ENCODE measurements at places on chromosomes 16 and 17.

DNA sequence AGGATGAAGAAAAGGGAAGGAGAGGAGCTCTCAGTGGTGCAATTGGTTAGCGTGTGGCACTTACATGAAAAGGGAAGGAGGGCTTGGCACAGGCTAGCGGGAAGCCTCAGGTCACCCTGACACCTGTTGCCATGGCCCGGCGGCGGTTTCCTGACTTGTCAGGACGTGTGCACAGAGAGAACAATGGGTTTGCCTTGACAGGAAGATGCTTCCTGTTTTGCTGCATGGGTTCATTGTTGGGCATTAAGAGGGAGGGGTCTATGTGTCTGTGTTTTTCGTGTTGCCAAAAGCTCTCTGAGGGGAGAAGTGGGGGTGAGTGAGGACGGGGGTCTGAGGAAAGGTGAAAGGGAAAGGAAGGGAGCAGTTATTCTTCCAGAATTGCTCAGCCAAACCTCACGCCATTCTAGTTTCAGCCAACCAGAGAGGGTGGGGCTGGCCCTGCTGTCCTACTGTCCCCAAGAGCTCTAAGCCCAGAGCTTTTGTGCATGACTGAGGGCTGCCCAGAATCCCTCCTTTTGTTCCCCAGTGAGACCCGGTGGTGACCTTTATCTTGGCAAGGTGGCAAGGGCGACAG lies 17.1 kb upstream of the CCR7 start:
- DNase-seq, result peak; percentile 97

GRCh38 chr17:142876-143784 lies 5.8 kb downstream of the SCGB1C2 start:
- DNase-seq, result no peak

- no peak for DNase-seq
Observed at GRCh38 chr16:53510704-53511070, 7.7 kb upstream of the AKTIP start.

DNA sequence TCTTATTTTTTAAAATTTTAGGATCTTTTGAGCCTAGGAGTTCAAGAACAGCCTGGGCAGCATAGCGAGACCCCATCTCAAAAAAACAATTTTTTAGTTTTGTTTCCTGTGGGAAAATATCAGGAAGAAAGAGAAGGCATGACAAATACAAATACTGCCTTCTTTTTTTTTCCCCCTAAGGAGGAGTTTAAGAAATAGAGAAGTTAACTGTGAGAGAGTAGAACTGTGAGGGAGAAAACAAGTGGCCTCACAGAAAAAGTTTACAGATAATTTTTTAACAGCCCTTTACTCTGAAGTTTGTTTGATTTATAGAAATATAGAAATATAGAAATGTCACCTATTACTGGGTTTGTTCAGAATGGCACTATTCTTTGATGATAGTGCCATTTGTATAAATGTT lies 21.1 kb downstream of the TTYH2 start:
- DNase-seq, result no peak

DNA sequence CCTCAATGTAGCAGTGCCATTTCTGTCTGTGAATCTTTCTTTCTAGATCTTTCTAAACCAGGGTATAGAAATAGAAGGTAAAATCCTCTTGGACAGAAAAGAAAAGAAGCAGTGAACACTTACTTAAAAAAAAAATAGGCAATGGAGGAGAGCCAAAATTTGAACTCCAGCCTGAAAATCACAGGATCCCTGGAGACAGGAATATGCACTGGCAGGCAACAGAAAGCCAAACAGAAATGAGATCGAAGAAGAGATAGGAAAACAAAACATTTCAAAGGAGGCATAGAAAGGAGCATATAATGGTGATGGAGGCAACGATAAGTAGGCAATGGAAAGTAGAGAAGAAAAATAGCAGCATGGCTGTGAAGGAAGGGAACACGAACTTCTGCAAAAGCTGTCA lies 253.7 kb upstream of the HSBP1 start:
- no peak for DNase-seq

DNA sequence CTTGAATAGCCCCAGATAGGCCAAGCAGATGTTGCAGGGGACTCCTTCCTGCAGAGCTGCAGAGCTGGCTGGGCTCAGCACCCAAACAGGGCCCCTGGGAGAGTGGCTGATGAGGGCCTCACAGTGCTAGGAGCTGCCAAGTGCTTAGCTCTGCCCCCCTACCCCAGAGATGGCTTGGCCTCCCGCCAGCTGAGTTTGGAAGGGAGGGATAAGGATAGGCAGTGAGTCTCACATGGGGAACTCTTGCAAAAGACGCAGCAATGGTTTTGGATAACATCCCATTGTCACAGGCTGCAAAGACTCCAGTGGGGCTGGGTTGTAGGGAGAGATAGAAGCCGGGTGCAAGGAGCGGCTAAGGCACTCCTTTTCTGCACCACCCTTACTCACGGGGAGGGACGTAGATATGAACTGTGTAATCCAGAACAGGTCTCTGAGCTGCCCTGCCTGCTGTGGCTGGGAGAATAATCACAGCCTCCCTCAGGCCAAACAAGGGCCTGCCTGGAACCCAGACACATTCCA lies 52.9 kb upstream of the MAF start:
- no peak for DNase-seq

- no peak for DNase-seq
Observed at GRCh38 chr17:48598736-48599135, 5.2 kb upstream of the HOXB5 start.

- peak; percentile 71 for DNase-seq
Observed at GRCh38 chr17:64020056-64020766, at the start of gene ICAM2. TSS of gene ICAM2 (minus strand) at chr17:64020633. CDS start at chr17:64006691, 13,942 bp downstream.

GRCh38 chr16:64151990-64152767 lies 969.7 kb downstream of the CDH11 start:
- no peak for DNase-seq

GRCh38 chr17:58875261-58875660 lies 119.6 kb downstream of the PPM1E start:
- no peak for DNase-seq

DNA sequence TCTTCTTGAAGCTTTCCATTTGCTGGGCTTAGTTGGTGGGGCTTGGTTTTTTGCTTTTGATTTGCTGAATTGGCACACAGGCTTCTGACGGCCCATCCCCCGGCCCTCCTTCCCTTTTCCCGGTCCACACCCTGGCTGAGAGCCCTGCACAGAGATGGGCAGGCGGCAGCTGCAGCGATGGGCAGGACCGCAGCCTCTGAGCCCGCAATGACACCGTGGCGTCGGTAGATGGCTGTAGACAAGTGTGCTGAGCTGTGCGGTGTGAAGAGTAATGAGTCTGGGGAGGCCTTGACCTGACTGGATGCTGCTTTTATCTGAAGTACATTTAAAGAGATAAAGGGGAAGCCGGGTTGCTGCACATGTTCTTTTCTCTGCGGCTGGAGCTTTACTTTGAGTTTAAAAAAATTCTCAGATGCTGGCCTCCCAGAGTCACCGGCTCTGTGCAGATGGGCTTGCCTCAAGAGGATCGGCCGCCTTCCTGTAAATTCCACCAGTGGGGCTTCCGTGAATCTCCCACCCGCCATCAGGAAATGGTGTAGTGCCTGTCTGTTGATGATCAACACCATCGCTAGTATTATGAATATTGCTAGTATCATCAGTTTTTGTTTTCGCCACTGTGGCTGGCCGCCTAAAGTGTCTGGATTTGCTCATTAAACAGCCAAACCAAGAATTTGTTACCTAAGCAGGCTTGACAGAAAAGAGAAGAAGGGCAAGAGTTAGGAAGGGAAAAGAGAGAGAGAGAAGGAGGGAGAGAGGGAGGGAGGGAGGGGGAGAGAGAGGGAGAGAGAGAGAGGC lies 245.6 kb upstream of the RBFOX1 start:
- DNase-seq, result no peak

DNA sequence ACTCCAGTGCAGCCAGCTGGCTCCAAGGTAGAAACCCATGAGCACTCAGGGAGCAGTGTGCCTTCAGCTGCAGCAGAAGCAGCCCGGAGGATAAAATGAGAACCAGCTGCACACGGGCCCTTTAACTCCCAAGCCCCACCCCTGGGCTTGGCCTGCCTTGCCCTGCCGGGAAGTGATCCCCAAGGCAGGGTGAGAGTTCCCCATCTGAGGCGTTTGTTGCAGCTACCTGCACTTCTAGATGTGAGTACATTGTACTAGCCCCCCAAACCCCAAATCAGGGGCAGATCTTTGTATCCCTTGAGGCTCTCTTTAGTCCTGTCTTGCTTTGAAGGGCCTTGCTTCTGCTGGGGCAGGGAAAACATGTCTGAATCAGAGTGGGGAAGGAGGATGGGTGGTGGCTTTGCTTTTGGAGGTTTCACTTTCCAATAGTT lies at the start of gene MVP:
Gene MVP, plus strand, starts transcription at position 192 of the 431 bp plus-strand sequence. CDS start 10,088 bp downstream, outside the sequence.
- DNase-seq, result peak; percentile 42

DNA sequence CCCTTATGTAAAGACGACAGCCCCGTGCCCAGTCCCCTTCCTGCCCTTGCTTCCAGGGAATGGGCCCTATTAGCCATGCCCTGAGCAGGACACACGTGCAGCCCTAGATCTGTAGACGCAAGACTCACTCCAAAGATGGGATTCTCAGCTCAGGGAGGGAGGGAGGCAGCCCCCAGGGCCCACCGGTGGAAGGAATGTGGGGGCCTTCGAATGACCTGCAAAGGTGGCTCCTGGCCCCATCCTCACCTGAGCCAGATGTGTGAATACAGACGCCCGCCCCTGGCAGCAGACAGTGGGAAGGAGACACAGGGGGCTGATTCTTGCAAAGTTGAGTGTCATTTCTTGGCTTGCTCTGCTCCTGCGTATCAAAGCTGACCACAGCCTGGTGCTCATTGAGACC lies 47.8 kb downstream of the LITAF start:
- DNase-seq, result no peak

DNA sequence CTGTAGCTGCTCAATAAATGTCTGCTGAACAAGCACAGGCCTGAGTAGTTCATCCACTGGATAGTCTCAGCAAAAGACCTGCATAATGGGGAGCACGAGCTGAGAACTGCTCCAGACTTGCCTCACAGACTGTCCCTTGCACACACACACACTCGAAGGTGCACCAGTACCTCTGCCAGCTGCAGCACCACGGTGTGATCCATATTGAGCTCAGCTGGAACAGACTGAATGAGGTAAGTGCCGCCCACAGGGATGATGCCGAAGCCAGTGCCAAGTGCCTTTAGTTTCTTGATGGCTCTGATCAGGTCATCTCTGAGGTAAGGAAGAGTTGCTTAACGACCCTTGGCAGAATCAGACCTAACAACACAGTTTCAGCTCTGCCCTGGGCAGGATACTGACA lies 11.6 kb downstream of the SNF8 start:
- no peak for DNase-seq

GRCh38 chr17:14068542-14069250 lies 608 bp upstream of the COX10 start:
- no peak for DNase-seq

DNA sequence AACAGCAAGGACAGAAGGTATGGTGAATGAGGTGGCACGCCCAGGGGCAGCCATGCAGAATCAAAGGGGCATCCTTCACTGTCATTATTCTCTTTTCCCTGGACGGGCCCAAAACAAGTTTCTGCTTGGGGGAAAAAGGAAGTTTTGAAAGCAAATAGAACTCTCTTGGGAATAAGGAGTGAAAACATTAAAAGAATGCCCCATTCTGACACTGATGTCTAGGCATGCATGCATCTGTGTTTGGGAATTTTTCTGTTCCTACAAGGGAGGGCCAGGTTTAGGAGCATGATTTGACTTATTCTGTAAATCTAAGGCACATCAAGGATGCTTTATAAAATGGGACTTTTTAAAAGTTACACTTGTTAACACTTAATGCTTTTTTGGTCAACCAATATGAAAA lies 34.3 kb upstream of the SLC12A3 start:
- DNase-seq, result no peak

GRCh38 chr17:40171750-40172149 lies 5.5 kb upstream of the RAPGEFL1 start:
- no peak for DNase-seq

GRCh38 chr16:60586493-60586892 lies 1449.7 kb downstream of the CDH8 start:
- DNase-seq, result no peak

- DNase-seq, result peak; percentile 0
Observed at GRCh38 chr16:78362524-78363135, 263.2 kb downstream of the WWOX start.
